ENCODE measurements at places on chromosomes 3 and 15.

GRCh38 chr3:52385157-52385556 is 59.7 kb downstream of the SEMA3G start:
- no peak overlapping the region for H3K4me3 ChIP-seq
- no peaks in the 10 kb centered on the region for H3K4me1 ChIP-seq
- no peaks in the 10 kb centered on the region for H3K27me3 ChIP-seq

- H3K27ac ChIP-seq = no peak overlapping the region
- no peak overlapping the region for H3K4me3 ChIP-seq
- no peaks in the 10 kb centered on the region for H3K36me3 ChIP-seq
- H3K27me3 ChIP-seq = no peaks in the 10 kb centered on the region
- no peaks in the 10 kb centered on the region for H3K4me1 ChIP-seq
- DNase-seq = no peak
Observed at GRCh38 chr15:88072598-88073390, 183.7 kb downstream of the NTRK3 start.

DNA sequence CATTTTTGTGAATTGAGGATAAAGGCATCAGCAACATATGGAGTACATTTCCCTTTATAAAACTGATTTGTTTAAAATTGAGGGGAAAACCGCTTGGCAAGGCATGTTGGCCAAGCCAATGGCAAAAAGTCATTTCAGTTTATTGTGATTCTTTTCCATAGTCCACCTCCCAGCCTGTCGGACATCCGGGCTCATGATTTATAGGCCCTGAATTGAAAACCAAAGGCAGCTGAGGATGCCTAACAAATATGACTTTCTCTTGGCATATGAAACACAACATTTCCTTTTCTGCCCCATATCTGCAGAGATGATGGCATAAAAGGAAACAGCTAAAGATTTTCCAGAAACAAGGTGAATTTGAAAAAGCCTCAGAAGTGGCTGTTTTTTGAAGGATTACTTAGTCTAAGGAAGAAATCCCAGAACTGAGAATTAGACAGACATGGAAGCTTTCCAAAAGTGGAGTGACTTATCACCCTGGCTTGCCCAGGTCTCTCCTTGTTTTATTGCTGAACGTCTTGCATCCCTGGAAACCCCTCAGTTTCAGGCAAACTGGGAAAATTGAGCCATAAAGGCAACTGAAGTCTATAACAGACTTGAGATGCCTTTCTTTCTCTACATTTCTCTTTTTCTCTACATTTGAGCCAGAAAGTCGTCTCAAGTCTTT is 74.0 kb downstream of the COL8A1 start:
- H3K4me1 ChIP-seq = no peaks in the 10 kb centered on the region
- H3K27ac ChIP-seq = no peak overlapping the region
- DNase-seq = no peak
- H3K36me3 ChIP-seq = no peaks in the 10 kb centered on the region

- H3K4me1 ChIP-seq = no peaks in the 10 kb centered on the region
- no peaks in the 10 kb centered on the region for H3K36me3 ChIP-seq
- no peak for DNase-seq
- peak overlapping the region; percentile 35 for H3K27ac ChIP-seq
- no peak overlapping the region for H3K4me3 ChIP-seq
Observed at GRCh38 chr3:178060407-178060806, 475.8 kb upstream of the KCNMB2 start.

- H3K36me3 ChIP-seq = no peaks in the 10 kb centered on the region
- no peaks in the 10 kb centered on the region for H3K4me1 ChIP-seq
- H3K4me3 ChIP-seq = no peak overlapping the region
- no peak for DNase-seq
Observed at GRCh38 chr3:152097120-152097519, 171.6 kb upstream of the MBNL1 start.
